ENCODE measurements at places on chromosomes 13 and 19. TPM values are rescaled to one million over a fixed set of nuclear protein-coding genes. Genes with fewer than 3 reads are reported as not detected.

The CGB2 gene
- polyA plus RNA-seq = not detected

The LGALS7B gene
- polyA plus RNA-seq = not detected

The EBI3 gene
- 1.1 TPM for polyA plus RNA-seq

The ADPRHL1 gene
- 133 TPM for polyA plus RNA-seq

The CGB3 gene
- not detected for polyA plus RNA-seq
